ENCODE measurements at places on chromosomes 1 and 21.
A peak's percentile ranks its signal among the peaks of the same experiment; 100 is the strongest.

DNA sequence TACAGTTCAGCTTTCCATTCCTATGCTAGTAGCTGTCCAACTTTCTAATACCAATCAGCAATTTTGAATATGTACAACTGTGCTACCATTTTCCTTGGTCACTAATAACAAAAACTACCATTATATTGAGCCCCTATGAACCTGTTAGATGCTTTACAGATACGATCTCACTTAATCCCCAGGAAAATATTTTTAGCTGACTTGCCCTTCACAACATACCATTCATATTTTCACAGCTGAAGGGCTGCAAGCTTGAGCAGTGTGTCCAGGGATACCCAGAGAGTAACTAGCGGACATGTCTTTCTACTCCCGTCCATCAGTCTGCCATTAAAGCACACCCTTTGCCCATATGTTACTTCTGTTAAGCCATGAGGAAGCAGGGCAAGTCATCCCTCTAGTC is 140.5 kb downstream of the SPATA46 start:
- DNase-seq = no peak

- peak; percentile 87 for DNase-seq
Observed at GRCh38 chr1:9687120-9687873, 35.8 kb downstream of the PIK3CD start.

- DNase-seq = peak; percentile 72
Observed at GRCh38 chr1:223771814-223772770, 59.8 kb downstream of the CAPN2 start.

GRCh38 chr21:42160111-42160721 is 58.7 kb upstream of the ABCG1 start:
- DNase-seq = no peak

DNA sequence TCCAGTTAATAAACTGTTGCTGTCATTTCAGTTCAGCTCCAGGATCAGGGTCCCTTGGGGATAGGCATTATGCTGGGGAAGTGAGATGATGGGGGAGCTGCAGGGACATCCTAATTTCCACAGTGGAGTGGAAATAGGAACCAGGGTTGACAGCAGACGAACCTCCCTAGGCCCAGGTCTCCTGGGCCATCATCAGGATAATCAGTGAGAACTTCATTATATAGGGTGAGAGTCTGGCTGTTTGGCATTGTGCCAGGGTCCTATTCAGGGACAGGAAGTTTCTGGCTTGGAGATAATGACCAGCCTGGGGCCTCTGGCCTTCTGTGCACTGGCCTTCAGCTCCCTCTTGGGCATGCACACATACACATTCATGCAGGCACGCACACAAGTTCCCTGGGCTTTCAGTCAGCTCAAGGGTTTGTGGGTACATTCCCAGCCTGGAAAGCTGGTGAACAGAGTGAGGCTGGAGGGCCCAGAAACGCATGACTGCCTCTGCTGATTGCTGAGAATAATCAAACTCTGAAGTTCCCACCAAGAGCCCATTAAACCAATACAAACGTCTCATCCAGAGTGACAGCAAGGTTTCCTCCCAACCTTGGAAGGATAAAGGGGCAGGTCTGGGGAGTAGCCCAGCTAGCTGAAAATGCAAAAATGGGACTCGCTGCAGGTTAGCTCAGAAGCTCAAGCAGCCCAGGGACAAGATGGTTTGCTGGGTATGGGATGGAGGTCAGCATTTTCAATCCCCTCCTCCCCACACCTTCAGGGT is 13.9 kb upstream of the LRIG2 start:
- no peak for DNase-seq

GRCh38 chr1:188343914-188344313 is 1515.2 kb downstream of the PLA2G4A start:
- no peak for DNase-seq

- no peak for DNase-seq
Observed at GRCh38 chr1:205204552-205204951, 7.0 kb downstream of the DSTYK start.

- DNase-seq = no peak
Observed at GRCh38 chr21:29586696-29587095, 288.0 kb downstream of the BACH1 start.

- no peak for DNase-seq
Observed at GRCh38 chr1:22851517-22851916, 121.1 kb downstream of the LACTBL1 start.

DNA sequence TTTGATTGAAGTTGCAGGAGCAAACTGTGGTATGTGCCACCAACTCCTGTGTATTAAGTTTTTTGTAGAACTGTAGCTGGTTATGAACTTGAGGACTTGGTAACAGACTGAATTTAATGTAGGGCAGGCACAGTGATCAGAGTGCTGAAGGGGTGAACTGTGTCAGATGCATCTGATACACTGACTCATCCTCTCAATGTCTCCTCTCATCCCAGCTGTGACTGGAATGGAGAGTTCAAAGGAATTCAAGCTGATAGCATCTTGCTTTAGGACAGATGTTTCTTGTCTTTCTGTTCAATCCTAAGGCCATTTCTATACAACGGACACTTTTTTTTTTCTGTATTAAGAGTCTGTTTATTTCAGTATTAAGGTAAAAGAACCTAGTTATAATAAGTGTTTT is 25.0 kb upstream of the GBP1 start:
- peak; percentile 3 for DNase-seq

- peak; percentile 29 for DNase-seq
Observed at GRCh38 chr1:165397944-165398343, 41.4 kb upstream of the LMX1A start.

DNA sequence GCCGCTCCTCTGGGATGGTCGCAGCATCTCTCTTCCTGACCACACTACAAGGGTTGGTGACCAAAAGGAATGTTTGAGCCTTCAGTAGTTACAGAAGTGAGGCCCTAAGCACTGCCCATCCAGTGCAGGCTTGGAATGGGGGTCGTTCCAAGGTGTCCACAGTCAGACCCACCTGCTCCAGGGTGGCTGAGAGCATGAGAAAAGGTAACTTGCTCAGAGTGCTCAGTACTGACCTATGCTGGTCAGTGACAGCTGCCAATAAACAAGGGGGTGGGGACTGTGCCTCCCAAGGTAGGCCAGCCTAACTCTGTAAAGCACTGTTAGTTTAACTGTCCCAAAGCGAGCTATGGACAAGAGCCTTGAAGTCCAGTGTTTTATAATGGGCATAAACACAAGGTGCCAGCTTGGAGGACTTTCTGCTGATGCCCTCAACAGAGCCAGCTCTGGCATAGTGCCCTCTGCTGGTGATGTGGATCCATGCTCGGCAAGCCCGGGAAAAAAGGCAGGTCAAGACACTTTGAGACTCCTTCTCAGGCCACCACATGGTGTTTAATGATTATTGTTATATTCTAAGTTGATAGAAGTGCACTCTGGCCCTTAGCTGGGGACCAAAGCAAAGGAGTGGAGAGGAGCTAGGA is 78.1 kb upstream of the DNAH14 start:
- DNase-seq = peak; percentile 57

DNA sequence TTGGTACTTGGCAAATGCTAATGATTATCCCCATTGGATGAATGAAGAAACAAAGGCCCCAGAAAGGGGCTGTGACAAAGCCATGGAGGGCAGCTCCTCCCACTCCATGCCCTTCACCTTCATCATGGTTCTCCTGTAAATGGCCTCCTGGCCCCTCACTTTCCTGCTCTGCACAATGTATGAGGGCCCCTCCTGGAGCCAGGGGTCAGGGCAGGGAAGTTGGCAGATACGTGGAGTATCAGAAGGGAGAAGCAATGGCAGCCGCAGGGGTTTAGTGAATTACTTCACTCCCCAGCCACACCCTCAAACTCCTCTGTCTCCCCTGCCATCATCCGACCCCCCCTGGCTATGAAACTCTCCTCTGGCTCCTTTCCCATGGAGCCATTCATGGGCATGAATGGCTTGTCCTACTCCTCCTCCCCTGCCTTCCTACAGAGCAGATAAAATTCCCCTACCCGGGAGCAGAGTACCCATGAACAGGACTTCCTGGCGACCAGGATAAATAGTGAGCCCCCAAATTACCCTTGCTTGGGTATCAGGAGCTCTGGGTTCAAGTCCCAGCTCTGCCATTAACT is 86.3 kb downstream of the CAMK2N1 start:
- peak; percentile 9 for DNase-seq

- DNase-seq = no peak
Observed at GRCh38 chr1:153389973-153390879, 647 bp downstream of the S100A8 start.

DNA sequence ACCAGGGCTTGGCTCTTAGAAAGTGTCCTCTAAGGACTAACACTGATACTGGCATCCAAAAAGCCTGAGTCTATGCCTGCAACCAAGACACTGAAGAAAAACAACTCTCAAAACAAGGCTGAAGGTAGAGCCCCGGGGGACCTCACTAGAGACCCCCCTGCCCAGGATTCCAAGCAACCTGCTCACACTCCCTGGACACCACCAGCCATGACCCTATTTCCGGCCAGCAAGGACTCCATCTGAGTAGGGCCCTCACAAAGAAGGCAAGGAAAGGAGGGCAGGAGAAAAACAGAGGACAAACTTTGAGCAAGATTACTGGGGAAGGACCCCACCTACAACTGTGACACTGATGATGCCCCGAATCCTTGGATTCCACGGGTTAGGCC is 343.1 kb downstream of the NPHP4 start:
- no peak for DNase-seq

GRCh38 chr21:40595806-40596205 is 251.2 kb downstream of the DSCAM start:
- DNase-seq = peak; percentile 76

DNA sequence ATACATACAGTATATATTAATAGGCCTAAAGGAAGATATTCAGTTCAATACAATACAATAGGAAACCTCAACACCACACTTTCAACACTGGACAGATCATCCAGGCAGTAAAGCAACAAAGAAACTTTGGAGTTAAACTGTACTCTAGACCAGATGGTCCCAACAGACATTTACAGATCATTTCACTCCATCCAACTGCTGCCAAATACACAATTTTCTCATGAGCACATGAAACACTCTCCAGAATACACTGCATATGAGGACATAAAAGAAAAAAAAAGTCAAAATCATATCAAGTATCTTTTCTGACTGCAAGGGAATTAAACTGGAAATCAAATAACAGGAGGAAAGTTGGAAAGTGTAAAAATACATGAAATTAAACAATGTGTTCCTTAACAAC is 607.5 kb upstream of the BRINP3 start:
- no peak for DNase-seq

DNA sequence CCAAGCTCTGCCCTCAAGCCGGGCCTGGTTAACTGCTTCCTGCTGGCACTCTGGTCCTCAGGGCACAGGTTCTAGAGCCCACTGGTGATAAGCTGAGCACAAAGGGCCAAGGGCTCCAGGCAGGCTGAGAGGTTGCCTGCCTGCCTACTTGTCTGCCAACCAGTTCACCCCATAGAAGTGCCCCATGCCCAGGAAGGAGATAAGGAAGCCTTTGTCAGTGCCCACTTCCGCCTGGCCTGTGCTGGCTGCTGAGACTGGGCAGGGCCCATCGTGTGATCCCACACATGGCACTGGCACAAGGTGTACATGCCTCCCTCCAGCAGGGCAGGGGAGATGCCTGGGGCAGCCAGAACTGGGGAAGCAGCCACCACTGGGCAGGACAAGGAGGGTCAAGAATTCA is 24.1 kb downstream of the SLC9A1 start:
- DNase-seq = no peak

GRCh38 chr1:6962996-6963911 is 178.0 kb downstream of the CAMTA1 start:
- DNase-seq = peak; percentile 43

GRCh38 chr1:109850827-109851226 is 59.8 kb upstream of the CSF1 start:
- DNase-seq = peak; percentile 21

GRCh38 chr21:32585042-32585710 is at the start of gene TCP10L:
Gene TCP10L, minus strand, starts transcription at chr21:32585523. Its CDS starts 1,219 bp downstream, at chr21:32584304.
- no peak for DNase-seq

- DNase-seq = no peak
Observed at GRCh38 chr1:159079525-159079924, 3.0 kb upstream of the AIM2 start.

GRCh38 chr1:70812442-70813109 is 235.0 kb downstream of the PTGER3 start:
- no peak for DNase-seq

DNA sequence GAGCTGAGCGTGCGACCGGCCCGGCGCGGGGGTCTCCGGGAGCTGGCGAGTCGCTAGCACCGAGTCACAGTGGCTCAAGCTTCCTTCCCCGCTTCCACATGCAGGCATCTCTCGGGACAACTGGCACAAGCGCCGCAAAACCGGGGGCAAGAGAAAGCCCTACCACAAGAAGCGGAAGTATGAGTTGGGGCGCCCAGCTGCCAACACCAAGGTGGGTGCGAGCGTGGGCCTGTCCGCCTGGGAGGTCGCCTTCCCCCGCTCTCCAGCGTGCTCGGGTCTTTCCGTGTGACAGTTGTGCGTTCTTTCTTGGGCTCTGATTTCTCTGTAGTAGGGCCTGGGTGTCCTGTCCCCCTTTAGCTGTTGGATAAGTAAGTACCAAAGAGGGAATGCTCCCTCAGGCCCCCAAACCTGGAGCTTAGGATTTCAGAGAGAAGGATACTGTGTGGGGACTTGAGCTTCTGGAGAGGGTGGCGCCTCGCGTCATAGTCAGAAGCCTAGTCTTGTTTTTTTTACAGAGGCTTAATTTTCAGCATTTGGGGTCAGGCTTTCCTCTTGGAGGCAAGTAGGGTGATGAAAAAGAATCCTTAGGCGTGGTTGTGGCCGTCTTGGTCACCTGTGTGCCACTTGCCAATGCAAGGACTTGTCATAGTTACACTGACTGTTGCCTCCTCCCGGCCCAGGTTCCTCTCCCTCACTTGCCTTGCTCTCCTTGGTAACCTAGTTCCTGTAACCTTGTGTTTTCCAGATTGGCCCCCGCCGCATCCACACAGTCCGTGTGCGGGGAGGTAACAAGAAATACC is 790 bp downstream of the RPS8 start:
- peak; percentile 30 for DNase-seq
